ENCODE measurements at places on chromosomes 6 and 20.

- no peak for DNase-seq
Measured at GRCh38 chr20:37925265-37926165, 22.6 kb downstream of the VSTM2L start.

- DNase-seq: no peak
Measured at GRCh38 chr6:21037453-21037852, 503.2 kb downstream of the CDKAL1 start.

- DNase-seq: no peak
Measured at GRCh38 chr6:35185302-35185681, 28.5 kb upstream of the SCUBE3 start.

DNA sequence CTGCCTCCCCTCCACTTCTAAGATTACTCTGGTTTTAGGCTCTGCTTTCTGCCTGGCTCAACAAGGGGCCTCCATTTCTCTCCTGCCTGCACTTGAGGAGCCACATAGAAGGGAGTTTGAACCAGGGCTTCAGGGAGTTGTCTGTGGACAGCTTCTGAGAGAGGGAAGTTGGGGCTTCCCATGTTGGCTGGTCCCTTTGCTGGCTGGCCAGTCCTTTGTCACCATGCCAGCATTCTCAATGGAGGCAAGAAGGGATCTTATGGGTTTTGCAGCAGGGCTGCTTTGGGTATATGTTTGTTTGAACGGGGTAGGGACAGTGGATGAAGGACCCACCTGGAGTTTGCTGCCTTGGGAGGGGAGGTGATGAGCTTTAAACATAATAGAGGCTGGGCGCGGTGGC, 124.9 kb downstream of the CARMIL1 start:
- no peak for DNase-seq

DNA sequence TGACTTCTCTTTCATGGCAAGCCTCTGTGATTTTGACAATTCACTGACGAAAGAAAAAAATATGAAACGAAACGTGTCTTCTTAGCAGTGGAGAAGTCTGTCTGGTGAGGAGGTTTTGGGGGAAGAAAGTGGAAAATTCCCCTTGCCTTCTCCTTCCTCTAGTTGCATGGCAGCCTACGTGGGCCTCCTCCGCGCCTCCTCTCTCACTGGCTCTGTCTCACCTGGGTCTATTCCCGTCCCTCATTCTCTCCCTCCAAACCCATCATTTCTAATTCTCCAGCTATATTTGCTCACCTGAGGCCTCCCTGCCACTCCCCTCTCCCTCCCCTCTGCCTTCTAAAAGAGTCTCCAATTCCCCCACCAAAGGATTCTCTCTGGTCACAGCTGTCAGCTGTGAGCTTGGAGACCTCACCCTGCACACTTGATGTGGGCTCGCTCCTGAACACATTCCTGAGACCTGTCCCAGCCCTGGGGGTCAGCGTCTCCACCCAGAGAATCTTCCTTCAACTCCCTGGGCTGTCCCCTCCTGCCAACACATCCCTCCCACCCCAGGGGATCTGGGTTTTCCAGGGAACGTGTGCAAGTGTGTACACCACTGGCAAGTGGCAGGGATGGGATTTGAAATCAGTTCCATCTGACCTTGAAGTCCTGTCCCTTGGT, 159.6 kb upstream of the PMEPA1 start:
- DNase-seq: no peak

- DNase-seq: no peak
Measured at GRCh38 chr6:44176130-44176761, 17.6 kb downstream of the CAPN11 start.

- no peak for DNase-seq
Measured at GRCh38 chr6:137820952-137821351, 46.1 kb upstream of the TNFAIP3 start.

- DNase-seq: no peak
Measured at GRCh38 chr6:41673704-41674000, 35.4 kb downstream of the MDFI start.

DNA sequence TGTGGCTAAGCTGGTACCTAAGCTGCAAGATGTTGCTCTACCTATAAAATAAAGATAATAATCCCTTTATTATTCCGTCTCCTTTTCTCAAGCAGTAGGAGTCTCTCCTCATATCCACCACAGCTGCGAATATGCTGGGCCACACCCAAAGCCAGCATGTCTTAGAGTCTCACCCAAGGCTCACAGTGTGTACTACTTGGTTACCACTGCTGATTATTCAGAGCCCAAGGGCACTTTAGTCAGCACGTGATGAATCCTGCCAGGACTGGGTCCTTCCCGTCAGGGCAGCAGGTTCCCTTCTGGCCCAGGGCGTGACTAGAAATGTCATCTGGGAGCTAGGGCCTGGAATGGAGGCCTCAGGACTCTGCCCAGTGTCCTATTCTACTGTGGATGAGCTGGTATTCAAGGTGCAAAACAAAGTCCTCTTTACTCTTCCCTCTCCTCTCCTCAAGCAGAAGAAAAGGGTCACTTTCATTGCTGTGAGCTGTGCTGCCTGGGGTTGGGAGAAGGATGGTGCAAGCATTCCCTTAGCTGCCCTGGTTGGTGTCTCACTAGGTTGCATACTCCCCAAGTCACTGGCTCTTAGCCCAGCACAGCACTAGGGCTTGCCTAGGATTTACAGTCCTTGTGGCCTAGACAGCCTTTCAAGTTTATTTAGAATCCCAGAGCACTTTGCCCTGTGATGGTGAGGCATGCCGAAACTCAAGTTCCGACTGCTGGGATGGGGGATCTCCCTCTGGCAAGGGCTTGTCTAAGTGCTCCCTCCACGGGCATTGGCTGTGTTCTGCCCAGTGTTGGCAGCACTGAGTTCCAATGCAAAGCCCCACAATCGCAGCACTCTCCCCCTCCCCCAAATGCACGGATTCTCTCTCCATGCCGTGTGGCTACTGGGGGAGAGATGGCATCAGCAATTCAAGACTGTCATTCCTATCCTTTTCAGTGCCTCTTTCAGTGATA, 320.2 kb downstream of the BTBD9 start:
- no peak for DNase-seq

DNA sequence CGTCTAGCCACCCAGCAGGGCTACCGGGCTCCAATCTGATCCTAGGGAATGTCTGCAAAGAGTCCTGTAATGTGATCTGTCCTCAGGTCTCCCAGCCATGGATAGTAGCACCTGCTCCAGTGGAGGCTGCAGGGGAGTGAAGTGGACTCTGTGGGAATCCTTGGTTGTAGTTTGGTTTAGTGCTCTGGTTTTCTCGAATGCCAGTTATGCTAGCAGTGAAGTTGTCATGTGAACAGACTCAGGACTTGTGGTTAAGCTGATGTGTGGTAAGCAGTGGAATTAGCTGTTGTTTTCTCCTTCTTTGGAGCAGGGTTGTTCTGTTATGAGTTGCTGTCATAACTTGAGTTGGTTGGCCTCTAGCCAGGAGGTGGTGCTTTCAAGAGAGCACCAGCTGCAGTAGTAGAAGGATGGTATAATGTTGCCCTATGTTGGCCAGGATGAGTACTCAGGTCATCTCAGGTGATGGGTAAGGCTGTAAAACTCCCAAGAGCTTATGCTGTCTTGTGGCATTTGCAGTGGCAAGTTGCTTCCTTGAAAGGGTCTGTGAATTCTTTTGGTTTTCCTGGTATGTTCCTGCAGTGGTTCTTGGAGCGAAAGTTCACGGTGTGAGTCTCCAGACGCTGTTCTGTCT, 390.2 kb downstream of the UTRN start:
- no peak for DNase-seq

DNA sequence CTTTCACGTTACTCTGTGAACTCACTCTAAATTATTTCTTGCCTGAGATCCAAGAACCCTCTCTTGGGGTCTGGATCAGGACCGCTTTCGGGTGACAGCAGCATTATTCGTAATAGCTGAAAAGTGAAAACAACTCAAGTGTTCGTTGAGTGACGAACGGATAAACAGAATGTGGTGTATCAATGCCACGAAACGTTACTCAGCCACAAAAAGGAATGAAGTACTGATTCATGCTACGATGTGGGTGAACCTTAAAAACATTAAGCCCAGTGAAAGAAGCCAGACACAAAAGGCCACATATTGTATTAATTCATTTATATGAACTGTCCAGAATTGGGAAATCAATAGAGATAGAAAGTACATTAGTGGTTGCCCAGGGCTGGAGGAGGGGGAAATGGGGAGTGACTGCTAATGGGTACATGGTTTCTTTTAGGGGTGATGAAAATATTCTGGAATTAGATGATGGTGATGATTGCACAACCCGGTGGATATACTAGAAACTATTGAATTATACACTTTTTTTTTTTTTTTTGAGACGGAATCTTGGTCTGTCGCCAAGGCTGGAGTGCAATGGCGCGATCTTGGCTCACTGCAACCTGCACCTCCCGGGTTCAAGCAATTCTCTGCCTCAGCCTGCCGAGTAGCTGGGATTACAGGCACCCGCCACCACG, 8.4 kb downstream of the PTGIS start:
- no peak for DNase-seq

DNA sequence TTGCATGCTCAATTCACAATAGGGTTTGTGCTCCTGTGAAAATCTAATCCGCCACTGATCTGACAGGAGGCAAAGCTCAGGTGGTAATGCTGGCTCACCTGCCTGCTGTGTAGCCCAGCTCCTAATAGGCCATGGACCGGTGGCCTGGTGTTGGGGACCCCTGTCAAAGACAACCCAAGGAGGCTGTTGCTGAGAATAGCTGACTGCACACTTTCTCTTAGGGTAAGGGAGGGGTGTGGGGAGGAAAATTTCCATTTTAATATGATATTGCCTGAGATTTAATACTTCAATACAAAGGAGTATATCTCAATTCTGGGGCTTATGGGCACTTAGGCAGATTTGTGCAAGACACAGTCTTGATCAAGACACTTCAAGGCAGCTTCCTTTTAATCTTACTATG, 105.8 kb downstream of the ALDH8A1 start:
- no peak for DNase-seq

Measured in H1 (cell line).